ENCODE measurements at places on chromosomes 12 and 14. TPM values are rescaled to one million over a fixed set of nuclear protein-coding genes. Genes with fewer than 3 reads are reported as not detected.

DNA sequence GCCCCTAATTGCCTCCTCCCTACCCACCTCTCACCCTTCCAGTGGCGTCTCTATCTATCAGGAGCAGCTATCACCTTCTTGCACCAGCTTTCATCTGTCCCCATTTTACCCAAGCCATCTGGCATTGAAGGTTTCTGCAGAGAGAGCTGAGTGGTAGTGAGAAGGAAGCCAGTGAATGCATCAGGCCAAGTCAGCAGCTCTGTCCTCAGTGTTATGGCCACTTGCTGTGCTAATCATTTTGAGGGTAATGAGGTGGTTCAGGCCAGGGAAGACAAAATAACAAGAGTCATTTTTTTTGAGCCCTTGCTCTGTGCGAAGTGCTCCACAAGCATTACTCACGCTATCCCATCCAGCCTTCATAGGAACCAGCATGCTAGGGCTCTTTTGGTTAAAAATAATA is 164.7 kb downstream of the SUDS3 start:
- no peak for DNase-seq

GRCh38 chr12:107992870-107993451 is 136.1 kb upstream of the WSCD2 start:
- DNase-seq = no peak

DNA sequence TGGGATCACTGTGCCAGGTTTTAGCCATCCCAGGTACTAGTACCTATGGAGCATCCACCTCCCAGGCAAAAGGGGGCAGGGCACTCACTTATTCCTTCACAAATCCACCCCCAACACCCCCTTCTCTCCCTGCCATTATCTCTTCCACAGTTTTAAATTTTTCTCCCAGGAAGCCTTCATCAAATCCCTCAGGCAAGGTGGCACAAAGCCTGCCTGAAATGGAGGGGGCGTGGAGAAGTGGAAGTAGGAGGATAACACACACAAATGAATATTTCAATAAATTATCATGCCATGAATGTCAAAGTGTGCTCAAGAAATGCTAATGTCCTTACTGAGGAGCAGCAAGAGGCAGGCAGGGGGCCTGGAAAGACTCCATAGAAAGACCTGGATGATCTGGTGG is 4.7 kb upstream of the CHST11 start:
- DNase-seq = no peak

DNA sequence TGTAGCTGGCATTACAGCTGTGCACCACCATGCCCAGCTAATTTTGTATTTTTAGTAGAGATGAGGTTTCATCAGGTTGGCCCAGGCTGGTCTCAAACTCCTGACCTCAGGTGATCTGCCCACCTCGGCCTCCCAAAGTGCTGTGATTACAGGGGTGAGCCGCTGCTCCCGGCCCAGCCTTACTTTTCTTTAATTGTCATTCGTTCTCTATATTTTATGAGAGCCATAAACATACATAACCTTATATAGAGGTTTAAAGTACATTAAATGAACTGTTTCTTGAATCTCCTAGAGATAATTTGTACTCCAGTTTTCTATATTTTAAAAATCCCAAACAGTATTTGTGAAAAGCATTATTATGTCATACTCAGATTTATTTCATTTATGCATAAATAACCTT is 98.6 kb downstream of the SYNE2 start:
- DNase-seq = no peak

GRCh38 chr12:6780573-6780972 is 8.3 kb downstream of the LAG3 start:
- no peak for DNase-seq

GRCh38 chr12:132734206-132734605 is 23.6 kb downstream of the PGAM5 start:
- no peak for DNase-seq

DNA sequence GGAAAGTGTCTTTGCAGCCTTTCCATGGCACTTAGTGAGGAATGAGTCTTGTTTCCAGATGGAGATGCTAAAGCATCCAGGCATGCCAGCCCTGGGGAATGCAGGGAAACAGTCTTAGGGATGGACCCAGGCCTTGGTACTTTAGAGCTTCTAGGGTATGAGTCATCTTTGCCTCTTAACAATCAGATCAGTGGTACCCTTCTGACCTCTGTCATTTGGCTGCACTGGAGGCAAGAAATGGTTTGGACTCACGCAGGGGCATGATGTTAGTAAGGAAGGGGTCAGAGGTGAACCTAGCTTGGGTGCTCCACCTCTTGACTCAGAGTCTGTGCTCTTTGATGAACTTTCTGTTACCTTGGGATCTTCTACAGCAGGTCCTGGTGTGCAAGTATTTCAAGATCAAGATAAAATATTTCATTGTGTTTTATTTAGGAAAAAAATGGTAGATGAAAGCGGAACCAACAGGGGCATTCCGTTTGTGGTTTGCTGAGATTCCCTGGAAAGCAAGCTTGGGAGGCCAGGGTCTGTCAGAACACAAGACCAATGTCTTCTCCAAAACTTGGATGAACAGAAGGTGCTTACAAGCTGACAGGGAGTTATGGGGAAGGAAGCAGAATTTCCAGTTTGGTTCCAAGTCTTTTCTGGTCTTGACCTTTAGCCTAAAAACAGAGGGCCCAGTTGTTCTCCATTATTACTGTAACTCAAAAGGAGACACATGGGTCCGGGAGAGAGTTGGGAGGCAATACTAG is 216.2 kb downstream of the ZFP36L1 start:
- no peak for DNase-seq

- DNase-seq = no peak
Measured at GRCh38 chr14:74400031-74400685, 25.9 kb downstream of the SYNDIG1L start.

- DNase-seq = no peak
Measured at GRCh38 chr12:104712968-104713367, 245.1 kb downstream of the SLC41A2 start.

DNA sequence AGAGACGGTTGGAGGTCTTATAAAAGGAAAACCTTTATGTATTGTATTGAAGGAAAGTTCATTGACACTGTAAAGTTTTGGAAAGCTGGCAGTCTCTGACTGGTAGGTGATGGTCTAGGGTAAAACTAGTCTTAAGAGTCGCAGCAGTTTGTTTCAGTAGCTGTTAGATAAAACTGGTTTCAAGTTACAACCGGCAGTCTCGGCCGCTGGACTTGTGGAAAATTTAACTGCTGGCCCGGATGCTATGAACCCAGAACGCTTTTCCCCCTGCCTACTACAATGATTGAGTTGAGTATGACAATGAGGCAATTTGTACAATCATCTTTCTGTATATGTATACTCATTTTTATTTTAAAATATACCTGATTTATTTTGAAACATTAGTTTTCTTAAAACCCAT is 1426.9 kb downstream of the AACS start:
- DNase-seq = no peak

DNA sequence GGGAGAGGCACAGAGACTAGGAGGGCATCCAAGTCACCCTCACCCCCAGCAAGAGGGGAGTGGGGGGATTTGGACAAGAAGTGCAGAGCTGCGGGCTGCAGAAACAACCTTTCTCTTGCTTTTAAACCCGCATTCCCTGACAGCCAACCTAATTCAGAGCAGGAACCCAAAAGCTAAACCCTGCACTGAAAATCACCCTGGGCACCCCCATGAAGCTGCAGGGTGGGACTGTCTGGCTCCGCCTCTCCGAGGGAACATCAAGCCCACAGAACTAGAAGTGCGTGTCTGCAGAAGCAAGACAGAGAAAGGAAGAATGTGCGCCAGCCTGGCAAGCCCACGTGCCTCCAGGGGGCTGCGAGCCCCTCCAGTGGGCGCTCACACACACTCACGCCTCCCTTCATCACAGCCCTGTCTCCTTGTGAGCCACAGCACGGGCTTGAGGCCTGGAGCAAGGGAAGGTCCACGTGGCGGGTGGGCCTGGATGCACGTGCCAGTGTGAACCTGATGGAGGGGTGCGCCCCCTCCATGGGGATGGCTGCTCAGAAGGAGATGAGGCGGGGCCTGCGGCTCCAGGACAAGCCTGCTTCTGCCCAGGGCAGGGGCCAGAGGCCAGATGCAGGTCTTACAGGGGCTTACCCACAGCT is 27.8 kb upstream of the PNMA1 start:
- DNase-seq = no peak

DNA sequence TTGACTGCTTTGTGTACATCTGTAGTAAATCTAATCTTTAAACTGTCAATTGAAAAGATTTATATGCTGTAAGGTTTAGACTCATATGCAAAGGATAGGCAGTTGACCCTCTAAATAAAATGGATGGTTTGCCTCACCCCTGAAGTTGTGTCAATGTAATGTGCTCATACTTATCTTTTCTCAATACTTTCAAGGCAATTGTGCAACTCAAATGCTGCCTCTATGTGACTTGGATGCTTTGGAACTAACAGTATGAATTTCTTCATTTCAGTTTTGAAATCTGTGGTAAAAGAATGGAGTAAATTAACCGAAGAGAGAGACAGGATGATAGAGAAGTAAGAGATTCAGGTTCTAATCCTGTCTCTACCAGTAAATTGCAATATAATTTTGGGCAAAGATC is 9.7 kb downstream of the PDE6H start:
- DNase-seq = no peak

- DNase-seq = no peak
Measured at GRCh38 chr12:80156306-80156705, 57.0 kb downstream of the OTOGL start.

DNA sequence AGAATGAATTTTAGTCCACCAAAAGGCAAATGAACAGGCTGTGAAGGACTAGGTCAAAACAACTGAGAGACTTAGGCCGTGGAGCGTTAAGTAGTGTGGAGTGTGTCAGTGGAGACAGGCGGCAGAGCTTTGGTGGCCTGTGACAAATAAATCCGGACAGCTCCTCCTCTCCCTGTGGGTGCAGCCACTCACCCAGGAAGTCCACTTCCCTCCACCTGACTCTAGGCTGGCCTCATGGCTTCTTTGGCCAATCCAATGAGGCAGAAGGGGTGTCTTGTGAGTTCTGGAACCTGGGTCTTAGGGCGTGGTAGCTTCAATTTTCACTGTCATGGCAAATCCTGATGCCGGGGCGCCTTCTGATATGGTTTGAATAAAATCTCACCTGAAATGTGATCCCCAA is 180.9 kb upstream of the C14orf180 start:
- DNase-seq = no peak

DNA sequence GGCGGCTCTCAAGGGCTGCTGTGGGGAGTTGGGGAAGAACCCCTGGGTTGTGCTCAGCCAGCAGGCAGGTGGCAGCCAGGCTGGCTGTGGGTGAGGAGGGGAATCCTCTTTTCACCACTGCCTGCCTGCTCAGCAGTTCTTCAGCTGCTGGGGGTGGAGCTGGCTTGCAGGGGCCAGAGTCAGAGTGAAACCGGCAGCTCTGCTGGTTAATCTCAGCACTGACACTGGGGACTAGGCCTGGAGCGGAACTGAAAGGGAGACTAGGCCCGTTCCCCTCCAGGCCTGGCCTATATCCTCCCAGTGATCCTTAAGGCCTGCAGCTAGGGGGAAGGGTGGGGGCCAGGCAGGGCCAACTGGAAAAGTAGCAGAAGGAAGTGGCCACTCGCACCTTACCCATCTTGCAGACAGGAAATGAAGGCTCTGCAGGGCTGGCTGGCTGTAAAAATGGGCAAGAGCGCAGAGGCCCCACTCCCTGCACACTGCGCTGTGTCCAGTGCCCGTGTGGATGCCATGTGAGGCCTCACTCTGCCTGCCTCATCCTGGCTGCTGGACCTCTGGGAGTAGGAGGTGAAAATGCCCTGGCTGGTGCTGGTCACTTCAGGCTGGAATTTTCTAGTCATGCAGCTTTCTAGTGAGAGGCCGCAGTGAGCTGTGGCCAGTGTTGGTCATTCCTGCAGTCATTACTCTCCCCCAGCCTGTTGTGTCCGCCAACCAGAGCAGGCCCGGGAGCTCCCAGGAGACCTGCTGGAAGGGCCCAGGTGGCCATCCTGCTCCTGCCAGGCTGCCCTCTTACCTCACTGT is 39.4 kb downstream of the SH2B3 start:
- DNase-seq = peak; percentile 91

DNA sequence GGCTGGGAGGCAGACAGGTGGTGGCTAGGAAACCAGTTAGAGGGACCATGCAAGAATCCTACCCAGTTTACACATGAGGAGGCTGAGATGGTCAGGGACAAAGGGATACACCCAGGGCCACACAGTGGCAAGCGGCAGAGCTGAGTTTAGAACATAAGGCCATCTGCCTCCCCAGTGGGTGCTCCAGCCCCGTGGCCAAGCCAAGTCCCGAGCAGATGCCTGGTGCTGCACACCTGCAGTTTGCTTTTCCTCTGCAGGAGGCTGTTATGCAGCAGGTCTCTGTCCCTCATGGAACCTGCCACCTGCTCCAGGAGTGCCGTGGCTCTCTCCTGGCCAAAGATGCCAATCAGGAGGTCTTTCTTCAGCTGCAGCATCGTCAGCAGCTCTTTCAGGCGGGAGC is 70.8 kb downstream of the SYNE3 start:
- no peak for DNase-seq

GRCh38 chr14:22255017-22255950 is 333.7 kb downstream of the DAD1 start:
- no peak for DNase-seq

GRCh38 chr12:122834921-122835749 is at the start of gene HIP1R:
Gene HIP1R, plus strand, starts transcription at chr12:122835457. Its CDS starts 94 bp downstream, at chr12:122835551.
- peak; percentile 47 for DNase-seq

GRCh38 chr12:131860472-131861260 is 32.5 kb downstream of the MMP17 start:
- DNase-seq = no peak

- DNase-seq = no peak
Measured at GRCh38 chr12:5088586-5089264, 45.0 kb downstream of the KCNA5 start.

- no peak for DNase-seq
Measured at GRCh38 chr12:26037615-26038220, 79.2 kb downstream of the RASSF8 start.

- no peak for DNase-seq
Measured at GRCh38 chr12:19749906-19750574, 310.7 kb downstream of the AEBP2 start.

DNA sequence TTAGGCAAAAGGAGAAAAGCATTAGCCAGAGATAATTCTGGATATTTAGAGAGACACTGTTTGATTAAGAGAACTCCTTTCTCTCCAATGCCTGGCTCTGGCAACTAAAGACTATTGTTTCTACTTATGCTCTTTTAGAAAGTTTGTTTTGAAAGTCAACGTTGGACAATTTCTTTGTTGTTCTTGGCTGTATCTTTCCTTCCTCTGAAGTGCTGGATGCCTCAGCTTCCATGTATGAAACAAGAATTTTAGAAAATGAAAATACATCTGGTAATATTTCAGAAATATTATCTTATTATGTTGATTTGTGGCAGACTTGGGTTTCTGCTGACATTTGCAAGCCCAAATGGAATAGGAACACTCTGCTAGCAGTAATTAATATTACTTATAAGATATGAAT is 382.6 kb downstream of the SNAPC1 start:
- DNase-seq = no peak

GRCh38 chr12:29025937-29026336 is 123.1 kb upstream of the FAR2 start:
- DNase-seq = no peak

- DNase-seq = no peak
Measured at GRCh38 chr12:127175361-127175760, 1091.6 kb upstream of the TMEM132C start.

The PLA2G1B gene
- total RNA-seq = not detected

The TAS2R30 gene
- total RNA-seq = 3.8 TPM

The PDZRN4 gene
- total RNA-seq = not detected

The PLCZ1 gene
- not detected for total RNA-seq

The TNFAIP2 gene
- 5.8 TPM for total RNA-seq

The ITGB7 gene
- total RNA-seq = 397 TPM

The RAD52 gene
- 31.5 TPM for total RNA-seq

The STYK1 gene
- total RNA-seq = not detected

The TWF1 gene
- 32.4 TPM for total RNA-seq

The PTPRO gene
- 6.5 TPM for total RNA-seq

The PLEKHH1 gene
- total RNA-seq = 0.22 TPM

The SERPINA6 gene
- not detected for total RNA-seq

The OTX2 gene
- not detected for total RNA-seq

The KLHL28 gene
- total RNA-seq = 38.4 TPM

The KRT80 gene
- not detected for total RNA-seq

Measured in CD4-positive, alpha-beta memory T cell (primary cell).